Germinal center (tissue), 1 donor: ENCODE measurements at places on chromosomes 2 and 18.
A peak's percentile ranks its signal among the peaks of the same experiment; 100 is the strongest.

DNA sequence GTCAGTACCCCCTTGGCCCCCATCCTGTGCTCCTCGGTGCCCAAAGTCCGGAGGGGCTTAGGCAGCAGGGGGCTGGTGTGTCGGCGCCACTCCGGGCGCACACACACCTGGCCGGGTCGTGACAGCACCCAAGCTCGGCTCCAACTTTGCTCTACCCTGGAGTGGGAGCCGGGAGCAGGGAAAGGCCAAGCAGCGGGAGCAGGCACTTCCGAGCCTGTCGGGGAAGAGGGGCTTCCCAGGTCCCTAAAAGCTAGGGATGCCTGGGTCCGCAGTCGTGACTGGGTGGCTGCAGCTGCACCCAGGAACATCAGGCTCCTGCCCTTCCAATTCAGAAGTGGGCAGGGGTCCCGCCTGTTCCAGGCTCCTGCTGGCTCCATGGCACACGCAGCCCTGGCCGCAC is 48.4 kb downstream of the PAPOLG start:
- no peak for DNase-seq

- DNase-seq = no peak
These were observed 2.9 kb upstream of the SLC19A3 start for GRCh38 chr2:227720680-227721079.

DNA sequence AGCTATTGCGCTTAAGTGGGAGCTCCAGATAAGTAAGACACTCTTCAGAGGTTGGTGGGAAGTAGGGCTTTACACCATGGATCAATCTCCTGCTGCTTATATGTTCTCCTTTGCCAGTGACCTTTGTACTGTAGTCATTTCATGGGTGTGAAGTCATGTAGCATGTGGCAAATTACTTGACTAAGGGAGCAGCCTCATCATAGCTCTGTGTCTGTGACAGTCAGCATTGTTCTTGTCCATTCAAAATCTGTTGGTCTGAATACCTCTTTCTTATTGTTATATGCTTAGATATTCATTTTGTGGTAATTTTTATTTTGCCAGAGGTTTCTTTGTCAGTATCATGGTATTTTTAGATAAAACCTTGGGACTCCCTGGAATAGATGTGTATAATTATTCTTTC is 18.2 kb downstream of the SLC4A1AP start:
- DNase-seq = no peak

DNA sequence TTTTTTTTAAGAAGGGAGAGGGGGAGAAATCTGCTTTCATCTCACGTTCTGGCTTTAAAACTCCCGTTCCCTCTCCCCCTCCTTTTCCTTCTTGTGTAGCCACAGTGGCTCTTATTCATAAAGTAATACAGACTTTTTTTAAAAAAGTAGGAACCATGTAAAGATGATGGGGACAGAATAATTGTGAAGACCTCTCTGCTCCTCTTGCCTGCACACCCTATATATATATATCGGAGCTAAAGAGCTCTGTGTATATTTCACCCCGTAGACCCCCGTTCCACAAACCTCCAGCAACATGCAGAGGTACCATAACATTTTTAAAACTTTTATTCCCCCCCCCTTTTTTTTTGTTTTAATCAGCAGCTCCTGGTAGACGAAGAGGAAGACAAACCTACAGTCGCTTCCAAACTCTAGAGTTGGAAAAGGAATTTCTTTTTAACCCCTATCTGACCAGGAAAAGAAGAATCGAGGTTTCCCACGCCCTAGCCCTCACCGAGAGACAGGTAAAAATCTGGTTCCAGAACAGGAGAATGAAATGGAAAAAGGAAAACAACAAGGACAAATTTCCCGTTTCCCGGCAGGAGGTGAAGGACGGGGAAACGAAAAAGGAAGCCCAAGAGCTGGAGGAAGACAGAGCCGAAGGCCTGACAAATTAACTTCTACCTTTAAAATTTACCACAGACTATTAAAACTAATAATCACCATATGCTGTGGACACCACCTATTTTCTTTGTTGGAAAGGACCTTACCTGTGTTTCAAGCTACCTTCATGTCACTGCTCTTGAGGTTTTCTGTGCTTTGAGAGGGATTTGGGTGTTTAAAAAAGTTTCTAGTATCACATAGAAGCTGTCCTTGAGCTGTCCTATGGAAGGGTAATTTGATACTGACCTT is 1.7 kb downstream of the HOXD8 start:
- no peak for DNase-seq

- no peak for DNase-seq
These were observed 5.5 kb downstream of the LPIN2 start for GRCh38 chr18:3007491-3007890.

GRCh38 chr2:221129657-221130056 is 442.4 kb downstream of the EPHA4 start:
- no peak for DNase-seq

GRCh38 chr2:112481528-112482233 is at the start of gene TTL:
TTL (plus strand) TSS chr2:112482156; CDS start chr2:112482345, 189 bp downstream.
- DNase-seq = peak; percentile 90

DNA sequence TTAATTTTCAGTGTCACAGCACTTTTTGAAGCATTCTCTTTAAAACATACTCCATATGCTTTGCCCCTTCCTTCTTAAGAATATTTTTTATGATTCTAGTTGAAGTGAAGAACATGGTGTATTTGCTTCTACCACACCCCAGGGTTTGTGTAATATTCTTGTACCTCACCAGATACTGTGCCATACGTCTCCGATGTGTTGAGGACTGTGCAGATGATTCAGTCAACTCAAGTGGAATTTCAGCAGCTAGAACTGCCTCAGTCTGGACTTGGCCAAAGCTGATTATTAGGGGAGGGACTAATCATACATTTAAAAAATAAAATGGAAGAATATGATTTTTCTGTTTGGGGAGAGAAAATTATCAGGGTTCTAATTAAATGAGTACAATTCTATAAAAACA is 115.7 kb downstream of the MYO1B start:
- DNase-seq = no peak

GRCh38 chr2:140650825-140651224 is 1480.0 kb downstream of the LRP1B start:
- DNase-seq = no peak

GRCh38 chr2:120935339-120936313 is 200.0 kb downstream of the GLI2 start:
- no peak for DNase-seq

GRCh38 chr18:48866028-48866733 is 84.6 kb downstream of the SMAD7 start:
- no peak for DNase-seq

DNA sequence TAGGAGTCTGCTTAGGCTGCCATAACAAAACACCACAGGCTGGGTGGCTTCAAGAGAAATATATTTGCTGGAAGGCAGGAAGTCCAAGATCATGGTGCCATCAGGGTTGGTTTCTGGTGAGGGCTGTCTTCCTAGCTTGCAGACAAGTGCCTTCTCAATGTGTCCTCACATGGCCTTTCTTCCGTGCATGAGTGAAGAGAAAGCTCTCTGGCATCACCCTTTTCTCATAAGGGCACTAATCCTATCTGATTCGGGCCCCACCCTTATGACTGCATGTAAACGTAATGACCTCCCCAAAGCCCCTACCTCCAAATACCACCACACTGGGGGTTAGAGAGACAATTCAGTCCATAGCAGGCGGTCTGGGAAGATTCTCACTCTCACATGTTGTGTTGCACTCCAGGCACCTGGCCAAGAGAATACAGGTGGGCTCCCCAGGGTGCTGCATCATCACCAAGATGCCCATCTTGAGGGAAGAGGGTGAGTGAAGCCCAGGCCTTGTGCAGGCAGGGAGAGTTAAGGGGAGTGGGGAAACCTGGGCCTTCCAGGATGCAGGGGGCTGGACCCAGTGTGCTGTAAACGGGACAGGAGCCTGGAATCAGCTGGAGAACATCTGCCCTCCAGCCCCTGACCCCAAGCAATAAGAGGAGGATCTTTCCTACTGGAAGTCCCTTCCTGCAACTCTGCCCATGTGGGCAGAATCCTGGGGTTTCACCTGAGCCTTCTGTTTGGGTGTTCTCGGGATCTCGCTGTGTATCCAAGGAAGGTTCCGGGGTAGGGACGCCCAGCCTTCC is 10.2 kb downstream of the CATIP start:
- DNase-seq = no peak

- DNase-seq = no peak
These were observed 3.1 kb upstream of the DSEL start for GRCh38 chr18:67519592-67519991.

DNA sequence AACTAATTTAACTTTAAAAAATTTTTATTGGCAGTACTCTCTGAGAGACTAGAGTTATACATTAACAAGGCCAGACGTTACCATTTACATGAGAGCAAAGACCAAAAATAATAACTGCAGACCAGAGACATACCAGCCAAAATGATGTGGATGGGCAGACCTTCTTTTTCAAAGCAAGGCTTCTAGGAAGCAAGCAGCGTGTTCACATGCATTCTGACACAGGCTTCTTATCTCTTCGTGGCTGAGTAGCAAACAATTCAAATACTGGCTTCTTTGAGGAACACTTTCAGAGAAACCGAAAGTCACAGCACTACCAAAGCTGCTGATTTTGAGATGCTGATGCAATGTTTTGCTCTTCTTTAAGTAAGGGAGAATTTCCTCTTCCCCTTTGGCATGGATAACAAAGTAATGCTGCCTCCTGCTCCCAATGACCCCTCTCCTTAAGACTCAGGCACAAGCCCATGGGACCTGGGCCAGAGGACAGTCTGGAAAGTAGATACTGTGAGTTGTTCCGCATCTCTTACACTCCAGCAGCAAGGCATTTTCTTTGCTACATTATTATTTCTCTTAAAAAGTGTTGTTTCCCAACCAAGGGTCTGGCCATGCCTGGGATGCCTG is 181.9 kb downstream of the MREG start:
- DNase-seq = no peak

GRCh38 chr18:21300908-21301200 is 58.8 kb downstream of the GREB1L start:
- no peak for DNase-seq

- DNase-seq = no peak
These were observed 75.1 kb upstream of the LDAH start for GRCh38 chr2:20897874-20898453.

DNA sequence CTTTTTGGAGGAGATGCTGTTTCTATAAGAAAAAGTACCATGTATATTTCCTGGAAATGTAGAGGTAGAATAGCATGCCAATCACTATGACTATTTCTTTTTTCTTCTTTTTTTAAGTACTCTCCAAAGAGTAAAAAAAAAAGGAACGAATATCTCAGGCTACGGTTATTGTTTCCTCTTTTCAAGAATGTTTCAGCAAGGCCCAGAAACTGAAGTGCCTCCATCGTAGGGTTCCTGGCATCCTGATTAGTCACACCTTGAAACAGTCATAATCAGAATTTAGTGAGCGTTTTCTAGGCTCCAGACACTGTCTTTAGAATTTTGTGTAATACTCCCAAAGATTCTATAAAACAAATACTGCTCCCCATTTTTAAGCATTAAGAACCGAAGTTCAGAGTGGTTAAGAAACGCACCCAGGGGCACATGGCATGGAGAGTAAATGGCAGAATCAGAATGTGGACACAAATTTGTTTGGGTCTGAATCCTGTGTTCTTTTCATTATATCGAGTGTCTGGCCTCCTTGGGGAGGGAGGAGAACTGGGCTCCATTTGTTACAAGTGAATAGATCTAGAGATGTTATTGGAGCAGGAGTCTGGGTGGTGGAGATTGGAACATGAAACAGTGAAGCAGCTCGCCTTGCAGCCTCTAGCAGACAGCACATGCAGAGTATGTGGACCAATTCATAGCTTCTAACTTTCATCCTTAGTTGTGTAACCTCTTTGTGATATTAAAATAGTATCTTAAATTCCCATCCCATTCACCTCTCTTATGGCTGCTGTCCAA is 26.7 kb downstream of the ZEB2 start:
- DNase-seq = no peak

- DNase-seq = no peak
These were observed 29.6 kb downstream of the CSRNP3 start for GRCh38 chr2:165499131-165499530.

GRCh38 chr2:29920130-29920577 is 1.2 kb downstream of the ALK start:
- peak; percentile 53 for DNase-seq

DNA sequence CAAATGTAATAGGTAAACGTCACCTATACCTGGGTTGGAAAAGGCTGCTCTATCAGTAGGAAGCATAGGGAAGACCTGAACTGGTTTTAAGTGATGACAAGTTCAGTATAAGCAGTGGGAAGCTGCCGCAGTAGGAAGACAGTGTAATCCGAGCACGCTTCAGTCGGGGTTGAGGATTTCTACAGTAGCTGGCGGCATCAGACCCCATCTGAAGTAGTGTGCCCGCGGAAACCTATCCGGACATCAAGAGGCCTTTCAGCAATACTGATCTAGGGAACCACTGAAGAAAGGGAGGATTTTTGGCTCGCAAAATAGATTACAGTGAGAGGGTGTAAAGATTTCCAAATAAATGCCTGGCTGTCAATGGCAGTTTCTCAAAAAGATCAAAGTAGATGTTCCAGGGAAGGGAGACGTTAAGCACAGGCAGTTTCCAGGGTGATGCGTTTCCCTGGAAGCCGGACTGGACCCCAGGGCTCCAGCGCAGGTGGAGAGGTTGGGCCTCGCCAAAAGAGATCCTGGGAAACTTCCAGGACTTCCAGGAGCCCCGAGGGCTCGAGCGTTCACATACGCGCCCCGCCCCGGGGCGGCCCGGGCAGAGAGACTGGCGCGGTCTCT is 5.3 kb downstream of the LOXL3 start:
- DNase-seq = no peak

DNA sequence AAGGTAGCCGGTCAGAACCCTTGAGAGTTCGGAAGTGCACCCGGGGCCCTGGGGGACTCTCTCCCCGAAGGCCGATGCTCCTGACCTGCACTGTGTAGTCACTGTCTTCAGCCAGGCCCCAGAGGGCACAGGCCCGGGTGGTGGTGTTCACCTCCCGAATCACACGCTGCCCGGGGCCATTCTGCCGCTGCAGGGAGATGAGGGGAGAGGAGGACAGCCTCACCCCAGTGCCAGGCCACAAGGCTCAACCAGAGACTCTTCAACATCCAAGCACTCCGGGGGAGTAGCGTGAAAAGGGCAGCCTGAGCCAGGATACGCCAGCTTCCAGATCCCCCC is 1.1 kb downstream of the FNDC4 start:
- no peak for DNase-seq

GRCh38 chr18:42163321-42163720 is 208.3 kb downstream of the PIK3C3 start:
- DNase-seq = no peak

DNA sequence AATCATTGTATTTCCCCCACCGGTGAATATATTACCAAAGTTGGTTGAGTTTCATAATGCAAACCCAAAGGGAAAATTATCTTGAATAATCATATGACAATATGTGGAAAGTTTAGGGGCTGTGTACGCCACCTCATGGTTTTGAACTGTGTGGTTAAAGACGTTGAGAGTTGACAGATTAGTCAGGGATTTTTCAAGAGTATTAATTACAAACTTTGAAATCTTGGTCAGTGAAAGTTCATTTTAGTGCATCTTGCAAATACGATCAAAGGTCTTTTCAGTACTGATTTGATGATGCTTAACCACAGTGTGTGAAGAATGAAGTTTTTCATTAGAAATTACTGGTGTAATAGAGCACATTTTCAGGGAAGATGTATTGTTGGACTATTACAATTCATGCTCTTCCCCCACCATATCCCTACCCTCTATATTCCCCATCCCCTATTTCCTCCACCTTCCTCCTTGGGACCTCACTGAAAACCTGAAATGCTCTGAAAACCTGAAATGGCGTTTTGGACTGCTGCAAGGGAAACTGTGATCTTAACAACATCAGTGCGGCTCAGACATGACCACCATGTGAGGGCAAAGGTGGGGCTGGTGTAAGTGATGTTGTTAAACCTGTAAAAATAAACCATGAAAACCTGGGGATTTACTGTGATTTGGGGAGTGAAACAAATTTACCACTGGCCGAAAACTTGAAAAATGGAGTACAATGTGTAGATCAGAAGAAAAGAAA is 4.5 kb upstream of the BCL2L11 start:
- no peak for DNase-seq
